T-helper 17 cell (primary cell): ENCODE measurements at places on chromosomes 6 and 20. TPM values are rescaled to one million over a fixed set of nuclear protein-coding genes. Genes with fewer than 3 reads are reported as not detected.

- H3K4me3 ChIP-seq: peak overlapping the region; percentile 53
- no peak for DNase-seq
- H3K27ac ChIP-seq: peak overlapping the region; percentile 79
- peaks cover 49% of the 10 kb centered on the region for H3K27me3 ChIP-seq
- H3K36me3 ChIP-seq: peaks cover 2% of the 10 kb centered on the region
- peaks cover 10% of the 10 kb centered on the region for H3K4me1 ChIP-seq
These were observed 11.9 kb downstream of the GPX5 start for GRCh38 chr6:28537509-28538140.

PI3 gene
- total RNA-seq: not detected

CLPSL2 gene
- not detected for total RNA-seq

ADGRF5 gene
- not detected for total RNA-seq

HSF2 gene
- 20.4 TPM for total RNA-seq

CLVS2 gene
- not detected for total RNA-seq

ABCC10 gene
- 51.0 TPM for total RNA-seq

SLC35D3 gene
- total RNA-seq: 1.6 TPM

DNA sequence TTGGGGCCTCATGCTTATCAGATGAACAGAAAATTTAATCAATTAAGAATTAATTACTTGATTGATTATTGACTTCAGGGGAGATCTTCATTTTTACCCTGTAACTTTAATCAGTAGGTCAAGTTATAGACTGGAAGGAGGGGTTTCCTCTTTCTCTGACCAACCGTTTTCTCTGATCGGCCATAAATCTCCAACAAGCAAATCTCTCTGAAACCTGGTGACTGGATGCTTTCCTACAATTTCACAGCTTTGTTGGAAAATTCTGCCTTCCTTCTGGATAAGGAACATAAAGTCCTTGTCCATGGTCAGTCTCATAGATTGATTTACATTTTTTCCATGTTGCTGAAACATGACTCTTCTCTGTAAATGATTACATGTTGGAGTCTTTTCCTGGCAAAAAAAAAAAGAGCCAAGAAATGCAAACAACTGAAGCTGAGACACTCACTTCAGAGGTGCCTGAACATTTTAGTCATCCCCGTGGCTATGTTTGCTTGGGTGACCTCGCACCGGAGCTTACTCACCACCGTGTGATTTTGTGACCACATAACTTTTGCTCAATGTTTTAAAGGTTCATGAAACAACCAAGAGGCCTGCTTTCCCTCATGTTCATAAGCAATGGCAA lies 31.0 kb downstream of the IRF4 start:
- H3K27me3 ChIP-seq: no peaks in the 10 kb centered on the region
- DNase-seq: no peak
- no peak overlapping the region for H3K27ac ChIP-seq
- peaks cover 3% of the 10 kb centered on the region for H3K4me1 ChIP-seq
- no peak overlapping the region for H3K4me3 ChIP-seq

- peak overlapping the region; percentile 41 for H3K4me3 ChIP-seq
- no peaks in the 10 kb centered on the region for H3K36me3 ChIP-seq
- DNase-seq: no peak
- peak overlapping the region; percentile 93 for H3K27ac ChIP-seq
- no peaks in the 10 kb centered on the region for H3K27me3 ChIP-seq
These were observed 153.3 kb downstream of the ZDHHC14 start for GRCh38 chr6:157534134-157534871.

- H3K27ac ChIP-seq: peak overlapping the region; percentile 81
- H3K4me3 ChIP-seq: no peak overlapping the region
- DNase-seq: no peak
- no peaks in the 10 kb centered on the region for H3K27me3 ChIP-seq
- peaks cover 10% of the 10 kb centered on the region for H3K36me3 ChIP-seq
These were observed 108.8 kb downstream of the HUS1B start for GRCh38 chr6:548091-548490.

DNA sequence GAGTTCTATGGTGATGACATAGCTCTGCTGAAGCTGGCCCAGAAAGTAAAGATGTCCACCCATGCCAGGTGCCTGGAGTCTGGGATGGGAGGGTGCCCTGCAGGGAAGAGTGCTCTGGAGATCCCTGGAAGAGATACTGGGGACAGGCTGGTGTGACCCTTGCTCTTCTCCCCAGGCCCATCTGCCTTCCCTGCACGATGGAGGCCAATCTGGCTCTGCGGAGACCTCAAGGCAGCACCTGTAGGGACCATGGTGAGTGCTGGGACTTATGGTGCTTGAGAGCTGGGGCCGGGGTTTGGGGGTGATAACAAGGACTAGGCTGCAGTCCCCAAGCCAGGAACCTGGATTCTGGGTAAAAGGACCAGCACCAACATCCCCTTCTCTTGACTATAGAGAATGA lies 2.2 kb upstream of the CFB start:
- H3K27me3 ChIP-seq: peaks cover 44% of the 10 kb centered on the region
- H3K4me3 ChIP-seq: no peak overlapping the region
- DNase-seq: no peak
- no peaks in the 10 kb centered on the region for H3K36me3 ChIP-seq
- peaks cover 8% of the 10 kb centered on the region for H3K4me1 ChIP-seq
- H3K27ac ChIP-seq: no peak overlapping the region

CFAP61 gene
- total RNA-seq: not detected

DNA sequence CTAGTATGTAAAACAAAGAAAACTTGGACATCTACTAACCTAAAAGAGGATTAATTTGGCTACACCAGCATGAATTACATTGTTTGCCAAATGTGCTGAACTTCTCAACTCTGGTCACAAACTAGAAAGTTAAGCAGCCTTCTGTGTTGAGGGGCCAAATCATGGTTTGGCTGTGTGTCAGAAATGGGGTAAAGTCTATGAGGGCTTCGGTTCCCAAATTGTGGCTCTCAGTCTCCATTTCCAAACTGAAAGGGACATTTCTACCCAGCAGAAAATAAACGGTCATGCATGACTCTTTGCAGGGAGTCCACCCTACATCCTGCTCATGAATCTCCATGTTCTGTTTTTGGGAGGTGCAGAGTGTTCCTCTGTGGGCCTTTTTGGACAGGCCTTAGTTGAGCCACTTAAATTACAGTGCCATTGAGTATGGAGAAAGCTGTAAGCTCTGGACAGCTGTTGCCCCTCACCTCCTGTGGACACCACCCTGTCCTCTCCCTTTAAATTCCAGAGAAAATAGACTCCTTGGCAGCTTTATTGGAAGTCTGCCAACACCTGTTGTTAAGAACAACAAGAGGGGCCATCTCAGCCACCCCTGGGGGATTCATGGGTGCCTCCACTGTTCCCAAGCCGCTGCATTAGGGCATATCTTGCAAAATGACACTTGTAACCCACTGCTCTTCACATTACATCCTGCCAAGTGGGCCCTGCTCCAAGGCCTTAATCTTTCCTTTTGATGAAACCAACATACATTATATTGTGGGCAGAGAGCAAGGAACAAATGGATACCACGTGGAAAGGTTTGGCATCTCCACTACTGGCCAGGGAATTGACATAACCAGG lies 27.5 kb upstream of the SNRPC start:
- DNase-seq: no peak
- no peaks in the 10 kb centered on the region for H3K4me1 ChIP-seq
- no peak overlapping the region for H3K4me3 ChIP-seq
- peaks cover 2% of the 10 kb centered on the region for H3K36me3 ChIP-seq

DNA sequence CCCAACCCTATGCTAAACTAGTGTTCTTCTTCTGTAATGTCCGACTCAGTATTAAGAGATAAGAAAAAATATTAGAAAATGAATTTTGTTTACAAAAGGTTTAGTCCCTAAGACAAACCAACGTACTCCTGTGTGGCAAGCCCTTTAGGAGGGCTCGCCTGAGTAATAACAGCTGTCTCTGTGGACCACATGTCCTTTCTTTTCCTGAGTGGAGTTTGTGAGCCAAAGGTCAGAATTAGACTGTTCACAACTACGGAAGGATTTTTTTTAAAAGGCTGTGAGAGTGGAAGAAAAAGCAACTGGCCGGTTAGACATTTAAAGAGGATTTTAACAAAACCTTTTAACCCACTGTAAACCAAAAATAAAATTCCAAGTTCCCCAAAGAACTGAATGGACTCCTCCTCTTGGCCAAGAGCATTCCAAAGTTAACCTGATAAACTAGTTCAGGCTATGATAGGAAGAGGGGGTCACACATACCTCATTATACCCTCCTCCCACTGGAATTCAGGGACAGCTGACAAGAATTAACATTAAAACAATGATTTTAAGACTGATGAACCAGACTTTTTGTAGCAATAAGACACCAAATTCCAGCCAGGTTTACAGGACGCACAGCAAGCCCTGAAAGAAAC lies 43.5 kb downstream of the FAM184A start:
- no peaks in the 10 kb centered on the region for H3K27me3 ChIP-seq
- no peak for DNase-seq
- H3K4me3 ChIP-seq: no peak overlapping the region
- H3K36me3 ChIP-seq: no peaks in the 10 kb centered on the region
